DMS79 treated with DMSO at 0.1 percent for 48 hours (cell line): ENCODE measurements at places on chromosomes 11 and 22.

GRCh38 chr11:103926990-103927389, 109.5 kb upstream of the DDI1 start:
- DNase-seq = no peak

DNA sequence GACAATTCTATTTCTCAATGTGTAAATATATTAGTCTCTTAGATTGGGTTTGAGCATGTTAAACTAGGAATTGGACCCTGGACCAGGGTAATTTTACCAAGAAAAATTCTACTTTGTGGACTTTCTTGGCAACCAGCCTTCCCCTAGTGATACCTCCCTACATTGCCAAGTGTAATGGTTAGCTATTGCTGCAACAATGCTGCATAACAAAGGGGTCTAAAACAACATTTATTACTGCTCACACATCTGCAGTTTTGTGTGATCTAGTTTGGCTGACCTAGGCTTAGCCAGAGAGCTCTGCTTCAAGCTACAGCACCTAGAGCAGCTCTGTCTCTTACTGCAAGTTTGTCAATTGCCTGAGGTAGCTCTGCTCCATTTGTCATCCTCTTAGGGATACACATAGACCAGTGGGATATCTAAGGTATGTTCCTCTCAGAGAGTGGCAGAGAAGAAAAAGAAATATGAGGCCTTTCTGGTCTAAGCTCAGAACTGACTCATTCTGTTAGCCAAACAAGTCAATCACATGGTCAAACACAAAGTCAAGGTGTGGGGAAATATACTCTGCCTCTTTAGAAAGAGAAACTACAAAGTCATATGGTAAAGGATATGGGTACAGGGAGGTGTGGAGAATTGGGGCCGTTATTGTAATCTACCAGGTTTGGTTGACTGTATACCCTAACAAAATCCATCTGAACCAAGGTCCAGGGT, 2.0 kb upstream of the LAYN start:
- DNase-seq = no peak

- peak; percentile 98 for DNase-seq
Measured at GRCh38 chr11:134736251-134736947, 324.4 kb upstream of the B3GAT1 start.

- peak; percentile 23 for DNase-seq
Measured at GRCh38 chr11:66727282-66728037, 1.6 kb downstream of the SPTBN2 start.

GRCh38 chr22:19769393-19769715, 8.8 kb downstream of the TBX1 start:
- no peak for DNase-seq

DNA sequence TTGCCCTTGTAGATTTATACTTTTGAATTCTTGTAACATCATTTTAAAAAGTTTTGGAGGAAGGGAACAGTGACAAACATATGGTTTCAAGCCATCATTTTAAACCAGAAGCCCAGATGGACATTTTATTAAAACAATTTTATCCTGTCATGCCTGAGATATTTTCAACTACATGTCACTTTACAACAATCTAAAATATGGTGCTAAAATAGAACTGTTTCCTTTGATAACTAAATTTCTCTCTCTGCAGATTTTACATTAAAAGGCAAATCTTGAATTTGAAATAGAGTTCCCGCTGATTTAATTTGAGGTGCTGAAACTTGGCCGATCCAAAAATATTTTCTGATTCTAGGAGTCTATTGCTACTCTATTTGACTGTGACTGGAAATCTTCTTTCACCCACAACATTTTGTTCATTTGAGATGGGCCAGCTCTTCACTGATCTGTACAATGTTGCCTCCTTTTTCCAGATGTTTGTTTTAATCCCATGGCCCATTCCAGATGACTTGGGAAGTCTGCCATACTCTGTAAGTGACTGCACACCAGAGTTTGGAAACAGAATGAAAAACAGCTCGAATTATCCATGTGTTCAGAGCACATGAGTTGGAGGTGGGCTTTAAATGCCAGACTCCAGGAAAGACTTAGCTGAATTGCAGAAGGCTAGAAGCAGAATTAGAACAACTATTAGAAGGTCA, 402.5 kb downstream of the TMEM135 start:
- DNase-seq = no peak

GRCh38 chr22:50530580-50530876, 716 bp upstream of the TYMP start:
- DNase-seq = no peak

DNA sequence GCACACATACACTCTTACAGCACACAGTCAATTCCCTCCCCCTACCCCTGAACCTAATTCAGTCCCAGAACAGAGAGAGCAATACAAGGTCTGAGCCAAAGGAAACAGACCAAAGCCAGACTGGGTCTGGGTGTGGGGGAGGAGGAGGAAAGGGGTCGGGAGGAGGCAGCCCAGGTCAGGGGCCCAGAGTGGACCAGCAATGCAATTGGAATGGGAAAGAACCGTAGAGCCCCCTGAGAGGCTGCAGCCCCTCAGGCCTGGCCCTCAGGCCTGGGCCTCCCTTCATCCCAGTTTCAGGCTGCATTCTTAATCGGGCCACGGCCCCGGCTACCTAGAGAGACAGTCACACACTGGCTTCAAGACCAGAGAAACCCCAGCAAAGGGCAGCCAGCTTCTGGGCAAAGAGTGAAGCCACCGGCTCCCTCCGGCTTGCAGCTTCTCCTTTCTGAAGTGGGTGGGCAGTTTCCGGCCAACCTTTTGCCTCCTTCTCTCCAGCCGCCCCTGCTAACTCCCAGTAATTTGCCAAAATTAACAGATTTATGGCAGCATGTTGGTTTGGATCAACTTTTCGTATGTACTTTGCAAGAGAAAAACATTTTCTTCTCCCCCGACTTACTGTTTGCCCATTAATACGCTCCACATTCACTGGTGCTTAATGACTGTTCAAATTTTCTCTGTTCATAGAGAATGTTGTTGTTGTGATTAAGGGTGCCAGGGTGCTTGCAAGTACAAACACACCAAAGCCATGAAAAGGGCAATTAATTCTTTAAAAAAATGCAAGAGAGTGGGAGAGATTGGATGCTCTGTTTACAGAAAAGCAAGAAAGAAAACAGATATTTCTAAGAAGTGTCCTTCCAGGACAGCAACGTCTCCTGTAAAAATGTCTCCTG, 488.3 kb downstream of the MN1 start:
- no peak for DNase-seq

DNA sequence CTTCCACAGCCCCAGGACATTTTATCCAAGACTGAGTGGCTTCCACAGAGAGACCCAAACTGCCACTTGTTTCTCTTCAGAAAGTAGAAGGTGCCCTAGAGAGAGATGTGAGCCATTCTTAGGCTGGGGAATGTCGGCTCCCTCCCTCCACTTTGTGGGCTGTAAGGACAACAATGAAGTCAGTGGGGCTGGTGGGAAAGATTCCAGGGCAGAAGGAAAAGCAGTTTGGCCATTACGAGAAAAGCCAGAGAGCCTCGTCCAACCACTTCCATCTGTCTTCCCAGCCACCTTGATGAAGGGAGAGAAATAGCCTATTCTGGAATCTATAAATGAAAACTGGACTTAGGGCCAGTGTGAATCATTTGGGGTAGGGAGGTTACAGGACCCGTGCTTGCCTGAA, 382.5 kb downstream of the NXPE2 start:
- DNase-seq = no peak

GRCh38 chr11:68865241-68865640, 23.5 kb upstream of the CPT1A start:
- DNase-seq = no peak

- DNase-seq = no peak
Measured at GRCh38 chr11:112523951-112524350, 263.3 kb upstream of the PLET1 start.

- no peak for DNase-seq
Measured at GRCh38 chr11:60130496-60130895, 42.0 kb downstream of the MS4A2 start.

DNA sequence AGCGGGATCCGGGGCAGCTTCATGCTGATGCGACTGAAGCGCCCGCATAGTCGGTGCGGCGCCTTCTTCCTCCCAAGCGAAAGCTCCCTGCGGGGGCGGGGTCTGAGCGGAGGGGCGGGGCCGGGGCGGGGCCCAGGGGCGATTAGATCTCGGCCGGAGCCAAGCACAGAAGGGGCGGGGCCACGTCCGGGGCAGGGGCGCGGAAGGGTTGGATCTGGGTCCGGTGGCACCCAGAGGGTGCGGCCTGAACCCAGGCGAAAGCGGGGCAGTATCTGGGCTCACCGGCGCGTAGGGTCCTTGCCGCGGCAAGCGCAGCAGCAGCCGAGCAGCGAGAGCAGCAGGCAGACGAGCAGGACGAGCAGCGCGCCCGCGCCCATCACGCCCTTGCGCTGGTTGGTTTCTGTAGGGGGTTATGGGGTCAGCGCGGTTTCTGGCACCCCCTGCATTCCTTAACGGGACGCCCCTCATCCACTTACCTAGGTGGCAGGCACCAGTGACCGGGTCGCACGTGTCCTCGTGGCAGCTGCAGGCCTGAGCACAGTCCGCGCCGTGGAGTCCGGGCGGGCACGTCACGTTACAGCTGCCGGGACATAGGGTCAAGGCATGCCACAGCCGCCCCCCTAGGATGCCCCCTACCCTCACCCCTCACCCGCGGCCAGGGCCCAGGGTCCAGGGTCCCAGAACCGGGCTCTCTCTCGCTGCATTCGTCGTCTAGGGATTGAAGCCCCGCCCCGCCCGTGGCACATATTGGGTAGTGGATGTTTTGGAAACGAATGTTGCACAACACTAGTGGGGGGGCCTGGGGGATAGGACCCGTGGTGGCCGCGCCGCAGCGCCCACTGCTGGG, 8.1 kb downstream of the SCARF2 start:
- DNase-seq = no peak

- no peak for DNase-seq
Measured at GRCh38 chr11:33068611-33069340, 29.4 kb downstream of the TCP11L1 start.

DNA sequence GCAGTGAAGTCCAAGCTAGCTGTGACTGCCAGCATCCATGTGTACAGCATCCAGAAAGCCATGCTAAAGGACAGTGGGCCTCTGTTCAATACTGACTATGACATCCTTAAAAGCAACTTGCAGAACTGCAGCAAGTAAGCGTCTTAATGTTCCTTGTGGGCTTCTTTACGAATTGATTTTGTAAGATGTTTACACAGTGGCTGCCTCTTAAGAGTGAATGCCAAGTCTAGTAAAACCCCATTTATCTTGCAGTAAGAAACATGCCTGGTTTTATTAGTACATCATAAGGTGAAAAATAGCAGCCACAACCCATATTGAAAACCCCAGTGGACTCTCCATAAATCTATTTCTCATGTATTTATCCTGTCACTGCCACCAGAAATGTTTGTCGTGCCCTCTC, 20.5 kb downstream of the POLD3 start:
- peak; percentile 86 for DNase-seq

DNA sequence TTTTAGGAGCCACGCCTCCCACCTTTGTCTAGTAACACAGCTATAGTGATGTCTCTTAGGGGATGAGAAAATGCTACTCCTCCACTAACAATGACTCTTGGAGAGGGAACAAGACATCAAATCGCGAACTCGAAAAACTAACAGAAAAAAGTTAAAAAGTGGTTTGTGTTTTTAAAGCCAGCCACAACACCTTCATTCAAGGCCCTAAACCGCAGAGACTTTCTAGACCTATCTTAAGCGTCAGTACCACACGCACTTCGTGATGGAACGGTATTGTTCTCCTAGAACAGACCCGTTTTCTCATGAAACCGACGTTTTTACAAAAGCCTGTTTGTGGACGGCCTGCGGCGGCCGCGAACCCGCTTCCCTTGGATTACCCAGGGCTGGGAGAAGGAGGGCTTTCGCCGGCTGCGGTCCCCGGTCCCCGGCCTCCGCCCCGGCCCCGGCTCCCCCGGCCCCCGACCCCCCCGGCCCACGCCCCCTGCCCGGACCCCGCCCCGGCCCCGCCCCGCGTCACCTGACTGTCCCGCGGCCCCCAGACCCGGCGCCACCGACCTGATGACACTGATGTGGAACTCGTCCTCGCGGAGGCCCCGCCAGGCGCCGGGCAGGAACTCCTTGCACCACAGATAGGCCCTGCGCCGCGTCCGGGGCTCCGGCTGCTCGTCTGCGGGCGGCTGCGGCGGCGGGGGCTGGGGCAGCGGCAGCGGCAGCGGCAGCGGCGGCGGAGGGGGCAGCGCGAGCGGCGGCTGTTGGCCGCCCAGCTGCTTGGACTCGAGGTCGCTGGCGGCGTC, 718 bp downstream of the CHKA start:
- no peak for DNase-seq

- DNase-seq = no peak
Measured at GRCh38 chr22:38184788-38185187, 3.2 kb upstream of the PLA2G6 start.

DNA sequence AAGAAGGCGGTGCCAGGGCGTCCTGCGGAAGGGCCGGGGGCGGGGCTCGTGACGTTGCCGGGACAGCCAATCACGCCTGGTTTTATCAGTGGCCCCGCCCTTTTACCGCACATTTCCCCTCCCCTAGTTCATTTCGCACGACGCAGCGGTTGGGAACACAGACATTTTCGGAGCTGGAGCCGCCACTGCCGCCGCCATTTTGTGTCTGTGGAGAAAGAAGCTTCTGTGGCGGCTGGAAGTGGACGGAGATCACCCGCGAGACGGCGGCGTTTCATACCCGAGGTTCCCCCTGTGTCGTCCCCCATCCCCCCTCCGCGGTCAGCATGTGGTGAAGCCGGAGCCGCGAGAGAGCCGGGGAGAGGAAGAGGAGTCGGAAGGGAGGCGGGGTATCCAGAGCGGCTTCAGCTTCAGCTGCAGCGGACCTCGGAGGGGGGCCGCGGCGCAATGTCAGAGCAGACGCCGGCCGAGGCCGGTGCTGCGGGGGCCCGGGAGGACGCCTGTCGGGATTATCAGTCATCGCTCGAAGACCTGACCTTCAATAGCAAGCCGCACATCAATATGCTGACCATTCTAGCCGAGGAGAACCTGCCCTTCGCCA, at the start of gene PCF11:
PCF11 (plus strand) TSS at position 136 of the 598 bp plus-strand sequence; CDS start at position 445, 309 bp downstream.
- DNase-seq = no peak

GRCh38 chr11:16784097-16784496, 45.6 kb downstream of the C11orf58 start:
- no peak for DNase-seq

GRCh38 chr11:121106812-121107211, 5.8 kb downstream of the TECTA start:
- DNase-seq = no peak

GRCh38 chr11:48036011-48036410, 55.7 kb downstream of the PTPRJ start:
- DNase-seq = no peak

DNA sequence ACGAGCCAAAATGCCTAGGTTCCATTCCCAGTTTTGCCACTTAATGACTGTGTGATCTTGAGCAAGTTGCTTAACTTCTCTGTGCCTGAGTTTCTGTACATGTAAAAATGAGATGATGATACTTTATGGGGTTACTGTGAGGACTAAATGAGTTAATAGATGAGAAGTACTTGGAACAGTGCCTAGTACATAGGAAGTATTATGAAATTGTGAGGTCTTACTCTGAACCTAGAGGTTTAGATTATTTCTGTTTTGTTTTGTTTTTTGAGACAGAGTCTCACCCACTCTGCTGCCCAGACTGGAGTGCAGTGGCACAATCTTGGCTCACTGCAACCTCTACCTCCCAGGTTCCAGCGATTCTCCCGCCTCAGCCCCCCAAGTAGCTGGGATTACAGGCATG, 227.0 kb upstream of the POU2AF2 start:
- DNase-seq = no peak
